ENCODE measurements at places on chromosomes 5 and 9.

GRCh38 chr9:3332802-3333201 is 193.0 kb downstream of the RFX3 start:
- no peak for DNase-seq

DNA sequence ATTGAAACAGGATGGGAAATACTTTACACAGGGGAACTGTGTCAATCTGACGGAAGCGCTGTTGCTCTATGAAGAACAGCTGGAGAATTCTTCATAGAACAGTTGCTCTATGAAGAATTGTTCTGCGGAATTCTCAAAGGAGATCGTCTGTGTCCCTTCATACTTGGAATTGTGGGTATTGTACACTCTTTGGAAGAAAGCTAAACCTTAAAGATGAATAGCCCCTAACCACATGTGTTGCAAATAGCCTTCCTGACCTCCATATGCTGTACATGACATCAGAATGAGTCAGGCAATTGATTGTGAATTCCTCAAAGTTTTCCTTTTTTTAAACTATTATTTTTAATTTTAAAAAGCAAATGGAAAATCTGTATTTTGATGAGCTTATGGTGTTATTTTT is 15.6 kb downstream of the NIM1K start:
- no peak for DNase-seq

- DNase-seq = no peak
These were observed 2.7 kb upstream of the PDGFRB start for GRCh38 chr5:150158170-150158949.

DNA sequence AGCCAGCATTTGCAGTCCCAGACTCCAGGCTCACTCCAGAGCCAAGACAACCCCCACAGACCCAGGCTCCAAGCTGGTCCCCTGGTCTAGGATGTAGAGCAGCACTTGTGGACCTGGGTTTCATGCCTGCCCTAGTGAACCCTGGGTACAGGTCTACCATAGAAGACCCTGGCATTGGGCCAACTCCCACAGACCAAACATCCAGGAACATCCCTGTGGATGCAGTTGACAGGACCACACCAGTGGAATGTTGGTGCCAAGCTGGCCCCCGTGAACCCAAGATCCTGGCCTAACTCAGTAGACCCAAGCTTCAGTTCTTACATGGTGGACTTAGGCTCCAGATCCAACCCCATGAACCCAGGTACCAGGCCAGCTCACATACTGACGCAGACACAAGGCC is 250.6 kb downstream of the KDM4C start:
- DNase-seq = no peak

DNA sequence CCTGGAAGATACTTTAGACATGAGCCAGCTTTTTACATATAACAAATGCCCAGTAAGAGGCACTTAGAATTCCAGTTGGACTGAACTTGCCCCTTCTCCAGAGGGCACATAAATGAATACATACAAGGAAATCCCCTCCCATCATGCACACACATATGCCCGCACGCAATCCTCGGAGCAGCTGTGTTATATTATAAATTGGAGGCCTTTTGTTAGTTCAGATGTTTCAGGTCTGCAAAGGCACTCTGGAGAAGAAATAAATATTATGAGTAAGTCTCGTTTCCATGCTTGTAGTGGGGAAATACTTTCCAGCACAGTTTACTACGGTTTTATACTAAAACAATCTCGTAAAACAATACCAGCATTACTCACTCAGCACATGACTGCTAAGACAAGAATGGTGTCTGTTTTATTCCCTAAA is 17.6 kb upstream of the MUSK start:
- no peak for DNase-seq

DNA sequence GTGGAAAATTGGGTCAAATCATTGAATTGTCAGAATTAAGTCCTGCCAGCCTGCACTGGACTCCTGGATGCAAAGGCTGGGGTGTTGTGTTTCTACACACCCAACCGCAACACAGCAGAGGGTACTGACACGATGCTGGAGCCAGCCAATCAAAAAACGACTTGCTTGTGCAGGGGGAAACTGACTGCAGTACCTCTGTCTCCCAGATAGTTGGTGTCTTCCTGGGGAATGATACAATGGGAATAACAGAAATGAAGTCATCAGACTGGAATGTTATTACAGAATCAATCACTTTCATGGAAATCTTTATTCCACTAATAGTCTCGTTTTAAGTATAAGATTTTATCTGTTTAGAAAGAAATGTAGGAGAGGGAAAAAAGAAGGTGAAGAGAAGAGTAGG is 330.3 kb downstream of the MLLT3 start:
- no peak for DNase-seq

- DNase-seq = no peak
These were observed 181.9 kb upstream of the TRPM3 start for GRCh38 chr9:71303351-71303750.

DNA sequence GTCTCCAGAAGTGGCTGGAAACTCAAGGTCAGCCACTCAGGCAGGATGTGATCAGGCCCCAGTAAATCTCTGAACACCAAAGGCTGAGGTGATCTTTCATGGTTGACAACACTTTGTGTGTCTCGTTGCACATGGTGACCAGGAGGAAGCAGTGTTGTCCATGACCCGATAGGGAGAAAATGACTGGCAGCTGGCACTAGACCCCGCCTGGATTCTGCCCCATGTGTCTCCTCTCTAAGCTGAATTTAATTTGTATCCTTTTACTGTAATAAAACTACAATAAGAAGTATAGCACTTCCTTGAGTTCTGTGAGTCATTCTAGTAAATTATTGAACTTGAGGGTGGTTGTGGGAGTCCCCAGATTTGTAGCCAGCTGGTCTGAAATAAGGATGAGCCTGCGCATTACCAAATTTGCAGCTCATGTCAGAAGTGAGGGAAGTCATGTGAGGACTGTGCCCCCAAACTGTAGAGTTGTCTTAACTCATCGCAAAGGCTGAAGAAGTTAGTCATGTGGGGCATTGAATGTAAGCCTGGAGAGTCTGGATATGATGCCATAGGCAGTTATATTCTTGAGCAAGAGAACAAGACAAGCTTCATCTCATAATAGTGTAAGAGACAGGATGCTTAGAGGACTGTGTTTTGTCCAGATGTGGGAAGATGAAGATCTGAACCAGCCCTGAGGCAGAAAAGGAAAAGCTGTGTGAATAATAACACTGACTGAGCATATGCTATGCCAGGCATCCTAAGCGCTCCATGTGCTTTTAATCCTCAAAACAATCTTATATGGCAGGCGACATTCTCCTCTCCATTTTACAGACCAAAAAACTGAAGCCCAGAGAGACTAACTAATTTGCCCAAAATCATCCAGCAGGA is 55.9 kb downstream of the TMEM215 start:
- no peak for DNase-seq

DNA sequence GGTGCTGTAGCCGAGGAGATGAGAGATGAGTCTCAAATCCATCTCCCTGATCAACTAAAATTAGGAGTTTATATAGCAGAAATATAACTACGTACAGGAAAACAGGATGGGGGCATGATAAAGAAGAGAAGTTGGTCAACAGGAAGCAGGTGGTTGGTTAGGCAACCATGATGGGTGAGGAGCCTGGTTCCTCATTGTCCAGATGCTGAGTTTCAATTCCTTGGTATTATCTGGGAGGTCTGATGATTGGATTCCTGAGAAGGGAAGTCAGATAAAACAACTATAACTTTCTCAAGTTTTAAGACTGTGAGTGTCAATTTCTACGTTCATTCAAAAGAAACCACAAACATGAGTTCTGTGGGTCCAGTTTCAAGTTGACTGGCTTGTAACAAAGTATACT is 323.9 kb downstream of the MTRR start:
- DNase-seq = no peak

GRCh38 chr5:153885141-153885540 is 153.6 kb downstream of the FAM114A2 start:
- DNase-seq = no peak

DNA sequence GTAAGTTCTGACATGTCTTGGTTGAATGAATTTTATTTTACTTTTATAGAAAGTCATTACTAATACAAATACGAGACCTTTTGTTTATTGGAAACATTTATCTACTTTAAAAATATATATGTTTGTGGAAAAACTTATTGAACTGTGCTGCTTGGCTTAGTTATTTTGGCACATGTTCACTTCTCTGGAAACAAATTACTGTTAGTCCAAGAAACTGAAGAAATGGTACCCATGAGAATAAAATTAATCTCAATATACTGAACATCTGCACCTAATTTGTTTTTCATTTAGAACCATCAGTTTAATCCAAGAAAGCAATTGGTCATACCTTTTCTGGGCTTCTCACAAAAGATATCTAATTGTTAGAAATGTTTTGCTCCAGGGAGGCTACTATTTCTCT is 32.2 kb downstream of the INVS start:
- no peak for DNase-seq

DNA sequence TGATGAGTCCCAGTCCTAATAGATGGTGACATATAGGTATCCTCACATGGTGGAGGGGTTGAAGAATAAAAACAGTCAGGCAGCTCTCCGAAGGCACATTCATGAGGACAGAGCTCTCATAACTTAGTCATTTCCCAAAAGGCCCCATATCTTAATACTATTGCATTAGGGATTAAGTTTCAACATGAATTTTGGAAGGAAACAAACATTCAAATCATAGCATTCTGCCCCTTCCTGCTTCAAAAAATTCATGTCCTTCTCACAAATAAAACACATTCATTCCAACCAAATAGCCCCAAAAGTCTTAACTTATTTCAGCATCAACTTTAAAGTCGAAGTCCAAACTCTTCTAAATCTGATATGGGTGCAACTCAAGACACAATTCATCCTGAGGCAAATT is 277.2 kb upstream of the NR4A3 start:
- no peak for DNase-seq

DNA sequence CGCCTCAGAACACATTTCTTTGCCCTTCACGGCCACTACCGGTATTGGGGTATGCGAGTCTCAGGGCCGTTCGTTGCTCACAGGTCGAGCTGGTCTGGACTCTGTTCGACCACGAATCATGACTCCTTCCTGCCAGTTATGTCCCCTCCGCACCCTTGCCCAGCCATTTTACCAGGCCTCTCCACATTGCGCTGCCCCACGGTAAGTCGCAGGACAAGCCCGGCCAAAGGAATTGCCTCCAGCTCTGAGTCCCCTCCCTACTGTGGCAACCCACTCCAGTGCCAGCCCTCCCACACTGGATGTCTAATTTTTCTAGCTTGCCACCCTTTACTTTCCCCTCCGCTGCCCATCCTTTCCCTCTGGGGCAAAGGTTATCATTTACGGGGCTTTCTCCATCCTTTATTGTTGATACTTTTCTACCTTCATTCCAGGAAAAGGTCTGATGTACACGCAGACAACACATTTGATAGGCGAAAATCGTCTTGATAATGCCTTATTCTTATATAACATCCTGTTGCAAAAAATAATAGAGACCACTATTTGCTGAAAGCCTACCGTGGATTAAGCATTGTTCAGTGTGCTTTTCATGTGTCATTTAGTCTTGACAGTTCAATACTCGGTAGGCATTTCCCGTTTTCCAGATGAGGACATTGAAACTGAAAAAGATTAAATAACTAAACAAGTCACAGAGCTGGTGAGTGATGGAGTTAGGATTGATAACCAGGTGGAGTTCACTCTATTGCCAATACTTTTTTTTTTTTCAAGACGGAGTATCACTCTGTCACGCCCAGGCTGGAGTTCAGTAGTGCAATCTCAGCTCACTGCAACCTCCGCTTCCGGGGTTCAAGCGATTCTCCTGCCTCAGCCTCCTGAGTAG is 958 bp upstream of the HSPA5 start:
- no peak for DNase-seq

DNA sequence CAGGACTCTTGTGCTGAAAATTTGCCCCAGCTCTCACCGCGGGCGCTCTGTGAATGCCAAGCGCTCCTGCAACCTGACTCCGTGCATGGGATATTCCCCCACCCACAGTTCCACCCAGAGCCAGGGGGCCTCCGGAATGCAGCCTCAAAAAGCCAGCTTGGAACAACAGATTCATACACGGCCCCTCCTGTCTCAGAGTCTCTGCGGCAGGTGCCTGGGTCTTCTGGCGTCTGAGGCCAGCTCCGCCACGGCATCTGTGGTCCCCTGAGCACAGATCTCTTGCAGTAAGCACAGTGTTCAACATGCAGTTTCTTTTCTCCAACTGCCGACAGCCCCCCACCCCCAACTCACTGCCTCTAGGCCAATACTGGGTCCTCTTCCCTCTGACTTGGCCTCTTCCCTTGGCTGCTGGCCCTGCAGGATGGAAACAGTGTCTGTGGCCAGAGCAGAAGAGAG is 355.7 kb upstream of the IRX2 start:
- no peak for DNase-seq

DNA sequence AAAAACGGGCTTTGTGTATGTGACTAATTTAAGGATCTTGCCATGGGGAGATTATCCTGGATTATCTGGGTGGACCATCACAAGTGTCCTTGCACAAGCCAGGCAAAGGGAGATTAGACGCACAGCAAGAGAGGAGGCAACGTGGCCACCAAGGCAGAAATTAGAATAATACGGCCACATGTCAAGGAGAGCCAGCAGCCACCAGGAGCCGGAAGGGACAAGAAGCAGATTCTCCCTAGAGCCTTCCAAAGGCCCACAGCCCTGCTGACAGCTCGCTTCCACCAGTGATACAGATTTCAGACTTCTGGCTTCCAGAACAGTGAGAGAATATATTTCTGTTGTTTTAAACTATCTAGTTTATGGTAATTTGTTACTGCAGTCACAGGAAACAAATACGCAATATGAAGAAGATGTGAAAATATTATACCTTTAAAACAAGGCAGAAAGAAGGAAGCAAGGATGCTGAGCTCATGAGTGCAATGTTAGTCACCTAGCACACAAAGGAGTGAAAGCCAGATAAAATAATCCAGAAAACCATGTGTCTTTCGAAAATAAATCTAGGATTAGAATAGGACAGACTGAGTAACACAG is 28.7 kb upstream of the F2RL1 start:
- DNase-seq = no peak

GRCh38 chr9:136587944-136588662 is 42.3 kb upstream of the NOTCH1 start:
- no peak for DNase-seq

GRCh38 chr9:30235068-30235467 is 2149.4 kb upstream of the ACO1 start:
- no peak for DNase-seq

GRCh38 chr9:134536101-134536900 is 105.3 kb upstream of the COL5A1 start:
- no peak for DNase-seq

DNA sequence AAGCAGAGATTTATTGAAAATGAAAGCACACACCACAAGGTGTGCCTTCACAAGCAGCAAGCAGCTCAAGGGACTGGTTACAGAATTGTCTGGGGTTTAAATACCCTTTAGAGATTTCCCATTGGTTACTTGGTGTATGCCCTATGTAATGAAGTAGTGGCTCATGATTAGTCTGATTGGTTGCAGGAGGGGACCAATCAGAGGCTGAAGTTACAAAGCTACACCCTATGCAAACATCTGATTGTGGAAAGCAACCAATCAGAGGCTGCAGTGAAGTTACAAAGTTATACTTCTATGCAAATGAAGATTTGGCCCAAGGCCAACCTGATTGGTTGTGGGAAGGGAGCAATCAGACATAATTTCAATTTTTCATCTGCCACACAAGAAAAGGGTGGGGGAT is 119.9 kb downstream of the C9orf152 start:
- no peak for DNase-seq
